ENCODE measurements at places on chromosomes 2 and 18.

DNA sequence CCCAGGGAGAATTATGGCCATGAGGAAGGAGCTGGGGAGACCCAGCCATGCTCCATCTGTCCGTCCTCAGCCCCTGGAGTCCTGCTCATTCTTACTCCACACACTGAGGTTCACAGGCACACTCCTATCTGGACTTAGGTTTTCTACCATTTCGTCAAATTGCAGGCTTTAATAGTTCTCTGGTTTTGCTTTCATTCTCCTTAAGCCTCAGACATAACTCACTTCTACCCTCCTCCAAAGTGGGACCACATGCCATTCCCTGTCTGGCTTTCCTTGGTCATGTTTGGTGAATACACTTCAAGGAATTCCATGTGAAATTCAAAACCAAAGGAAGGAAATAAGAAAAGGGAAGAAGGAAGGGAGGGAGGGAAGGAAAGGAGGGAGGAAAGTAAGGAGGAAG is 115.7 kb downstream of the CMPK2 start:
- no peak for DNase-seq

DNA sequence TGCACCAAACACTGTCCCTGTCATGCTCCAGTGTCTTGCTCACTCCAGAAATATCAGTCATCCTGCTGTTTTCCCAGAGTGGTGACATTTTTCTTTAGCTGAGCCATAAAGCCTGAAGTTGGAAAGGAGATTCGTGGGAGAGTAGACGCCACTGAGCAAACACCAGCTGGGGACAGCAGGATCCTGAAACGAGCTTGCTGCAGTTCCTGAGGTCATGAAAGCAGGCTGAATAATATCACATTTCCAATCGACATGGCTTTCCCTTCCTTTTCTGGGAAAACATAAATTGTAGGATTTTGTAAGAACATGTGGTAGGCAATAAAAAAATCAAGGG is 276.4 kb downstream of the CDCA7 start:
- no peak for DNase-seq

DNA sequence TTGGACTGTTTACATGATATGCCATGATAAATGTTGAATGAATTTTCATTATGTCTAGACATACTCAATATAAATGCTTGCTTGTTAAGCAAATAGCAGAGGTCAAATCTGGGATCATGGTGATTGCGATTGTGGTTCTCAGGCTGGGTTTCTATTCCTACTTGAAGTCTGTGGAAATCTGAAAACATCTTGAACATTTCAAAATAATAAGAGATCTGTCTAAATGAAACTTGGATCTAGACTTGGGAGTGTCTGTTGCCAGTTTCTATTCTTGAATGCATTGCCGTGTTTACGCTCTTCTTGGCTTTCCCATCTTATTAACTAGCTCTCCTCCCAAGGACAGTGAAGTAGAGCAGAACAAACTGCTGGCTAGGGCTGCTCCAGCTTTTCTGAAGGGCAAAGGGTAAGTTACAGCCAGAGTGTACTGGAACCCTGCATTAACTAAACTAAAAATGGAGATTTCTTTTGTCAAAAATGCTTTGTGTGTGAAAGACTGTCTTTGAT is 127.7 kb downstream of the DTNA start:
- DNase-seq = no peak

DNA sequence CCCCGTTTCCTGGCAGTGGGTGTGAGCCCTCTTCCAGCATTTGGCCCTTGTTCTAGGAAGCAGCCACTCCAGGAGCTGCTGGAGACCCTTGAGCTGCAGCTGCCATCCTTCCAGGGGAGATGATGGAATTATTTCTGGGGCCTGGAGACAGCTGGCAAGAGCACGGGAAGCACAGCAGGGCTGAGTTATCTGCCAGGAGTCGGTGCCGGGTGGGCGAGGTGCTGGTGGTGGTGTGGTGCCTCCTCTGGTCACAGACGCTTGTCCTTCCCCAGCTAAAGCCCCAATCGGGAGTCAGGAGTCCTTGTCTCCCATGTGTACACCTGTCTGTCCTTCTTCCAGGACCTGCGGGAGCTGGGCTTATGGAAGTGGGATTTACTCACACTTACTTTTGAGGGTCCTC is 36.0 kb downstream of the DPYSL5 start:
- DNase-seq = no peak

- DNase-seq = no peak
Observed at GRCh38 chr2:147297820-147298219, 547.0 kb upstream of the ACVR2A start.

DNA sequence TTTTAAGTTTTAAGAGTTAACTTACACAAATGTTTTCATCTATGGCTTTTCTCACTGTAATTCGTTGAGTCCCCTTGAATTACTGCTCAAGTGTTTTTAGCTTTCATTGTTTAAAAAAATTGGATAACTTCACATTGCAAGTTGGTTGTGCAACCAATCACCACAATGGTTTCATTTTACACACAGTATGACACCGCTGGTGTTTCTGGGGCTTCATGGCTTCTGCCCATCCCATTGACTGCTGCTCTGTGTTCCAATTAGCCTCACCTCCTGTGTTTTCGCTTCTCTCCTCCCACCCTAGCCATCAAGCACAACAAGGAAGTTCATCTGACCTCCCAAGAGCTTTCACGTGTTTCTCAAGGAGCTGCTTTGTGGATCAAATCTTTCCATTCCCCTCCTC is 199.1 kb upstream of the CHAC2 start:
- peak; percentile 38 for DNase-seq

GRCh38 chr18:49767111-49768050 is 46.0 kb downstream of the ACAA2 start:
- DNase-seq = no peak

DNA sequence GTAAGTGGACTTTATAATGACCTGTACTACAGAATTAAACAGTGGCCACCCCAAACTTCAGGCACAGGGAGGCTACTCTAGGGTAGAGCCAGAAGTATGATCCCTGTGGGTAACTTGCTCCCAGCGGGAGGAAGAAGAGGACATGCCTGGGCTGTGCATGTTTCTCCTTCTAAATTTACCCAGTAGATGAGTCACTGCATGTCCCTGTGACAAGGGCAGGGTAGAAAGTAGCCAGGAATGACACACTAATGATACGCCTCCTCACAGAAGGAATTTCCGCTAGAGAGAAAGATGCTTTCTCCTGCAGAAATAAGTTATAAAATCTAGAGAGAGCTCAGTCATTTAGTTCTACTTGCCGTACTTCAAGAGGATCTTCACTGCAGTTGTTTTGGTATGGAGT is 7.5 kb downstream of the ACYP2 start:
- DNase-seq = no peak

- DNase-seq = no peak
Observed at GRCh38 chr2:150353376-150353775, 134.1 kb downstream of the RND3 start.

DNA sequence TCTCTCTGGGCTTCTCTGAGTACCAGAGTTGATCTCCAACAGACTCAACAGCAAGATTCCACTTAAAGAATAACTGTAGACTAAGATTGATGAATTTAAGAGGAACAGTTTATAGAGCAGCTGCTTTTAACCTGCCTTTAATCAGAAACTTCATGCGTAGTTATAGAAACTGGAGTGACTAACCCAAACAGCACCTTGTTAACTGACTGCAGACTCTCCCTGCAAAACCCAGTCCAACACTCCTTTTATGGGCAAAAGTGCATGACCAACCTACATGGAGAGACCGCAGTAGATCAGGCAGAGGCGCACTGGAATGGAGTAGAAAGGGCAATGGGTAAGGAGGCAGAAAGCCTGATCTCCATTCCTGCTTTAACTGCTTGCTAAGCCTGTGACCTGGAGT is 110.6 kb downstream of the NRP2 start:
- DNase-seq = no peak

- DNase-seq = no peak
Observed at GRCh38 chr18:27411911-27412310, 226.8 kb upstream of the CHST9 start.

DNA sequence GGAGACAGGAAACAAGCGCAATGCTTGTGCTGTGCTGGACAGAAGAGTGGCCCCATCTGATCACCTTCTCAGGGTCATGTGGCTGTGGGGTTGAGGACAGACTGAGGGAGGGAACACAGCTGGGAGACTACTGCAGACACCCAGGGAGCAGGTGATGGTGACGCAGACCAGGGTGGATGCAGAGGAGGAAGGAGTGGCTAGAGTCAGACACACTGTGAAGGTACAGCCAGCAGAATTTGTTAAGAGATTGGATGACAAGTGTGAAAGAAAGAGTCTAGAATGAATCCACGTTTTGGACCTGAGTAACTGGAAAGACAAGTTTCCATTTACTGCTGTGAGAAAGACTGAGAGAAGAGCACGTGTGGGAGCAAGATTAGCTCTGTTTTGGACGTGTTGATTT is 15.9 kb upstream of the POMC start:
- no peak for DNase-seq

DNA sequence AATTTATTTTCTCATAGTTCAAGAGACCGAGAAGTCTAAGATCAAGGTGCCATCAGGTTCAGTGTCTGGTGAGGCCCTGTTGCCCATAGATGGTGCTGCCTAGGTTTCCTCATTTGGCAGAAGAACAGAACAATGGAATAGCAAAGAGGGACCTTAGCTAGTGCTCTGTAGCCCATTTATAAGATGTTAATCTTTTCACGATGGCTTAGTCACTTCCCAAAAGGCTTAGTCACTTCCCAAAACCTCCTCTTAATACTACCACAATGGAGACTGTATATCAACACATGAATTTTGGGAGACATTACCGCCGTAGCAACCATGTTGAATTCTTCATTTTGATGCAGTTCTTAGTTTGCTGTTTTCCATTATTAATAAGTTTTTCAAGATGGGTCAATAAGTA is 246.3 kb upstream of the NRP2 start:
- peak; percentile 12 for DNase-seq

DNA sequence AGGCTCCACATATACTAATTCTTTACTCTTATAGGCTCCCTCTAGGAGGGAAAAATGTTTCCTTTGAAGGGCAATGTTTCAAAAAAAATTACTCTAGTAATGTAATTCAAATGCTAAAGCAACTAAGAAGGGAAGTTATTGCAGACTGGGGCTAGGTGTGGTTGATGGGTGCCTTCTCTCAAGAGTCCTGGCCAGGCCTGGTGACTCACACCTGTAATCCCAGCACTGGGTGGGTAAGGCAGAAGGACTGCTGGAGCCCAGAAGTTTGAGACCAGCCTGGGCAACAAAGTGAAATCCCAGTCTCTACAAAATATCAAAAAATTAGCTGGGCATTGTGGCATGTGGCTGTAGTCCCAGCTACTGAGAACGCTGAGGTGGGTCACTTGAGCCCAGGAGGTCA is 31.2 kb upstream of the CDKL4 start:
- DNase-seq = no peak

- DNase-seq = no peak
Observed at GRCh38 chr18:27789406-27789805, 387.5 kb downstream of the CDH2 start.

DNA sequence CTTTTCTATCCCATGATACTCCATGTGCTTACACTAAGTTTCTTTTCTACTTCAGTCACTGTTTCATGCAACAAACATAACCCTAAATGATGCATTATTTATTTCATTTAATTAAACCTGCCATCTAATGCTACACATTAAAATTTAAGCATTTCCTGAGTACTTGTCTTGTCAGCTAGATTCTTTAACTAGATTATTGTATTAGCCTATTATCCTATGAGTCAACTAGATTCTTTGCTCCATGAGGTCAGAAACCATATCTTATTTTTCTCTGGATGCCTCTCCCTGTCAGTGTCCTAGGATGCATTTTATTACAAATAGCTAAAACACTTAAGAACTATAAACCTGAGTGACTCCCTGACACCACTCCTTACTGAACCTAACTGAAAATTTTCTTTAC is 652.4 kb downstream of the SLC4A3 start:
- DNase-seq = no peak

DNA sequence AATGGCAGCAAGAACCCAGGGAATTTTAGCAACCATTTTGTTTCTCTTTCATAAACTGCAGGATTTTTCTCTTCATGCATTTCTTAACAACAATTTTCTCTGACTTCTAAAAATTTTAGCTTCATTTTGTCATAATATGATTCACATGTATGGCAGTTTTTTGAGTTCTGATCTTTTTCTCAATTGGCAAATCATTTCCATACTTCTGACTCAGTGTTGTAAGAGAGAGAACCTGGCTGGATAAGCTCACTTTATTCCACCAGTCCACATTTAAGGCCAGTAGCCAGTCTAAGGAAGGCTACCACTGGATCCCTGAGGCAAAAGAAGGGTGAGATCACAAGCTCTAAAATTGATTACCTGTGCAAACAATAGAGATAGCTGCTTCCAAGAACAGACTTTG is 42.8 kb upstream of the COL3A1 start:
- DNase-seq = no peak
